ENCODE measurements at places on chromosomes 13 and 19.

DNA sequence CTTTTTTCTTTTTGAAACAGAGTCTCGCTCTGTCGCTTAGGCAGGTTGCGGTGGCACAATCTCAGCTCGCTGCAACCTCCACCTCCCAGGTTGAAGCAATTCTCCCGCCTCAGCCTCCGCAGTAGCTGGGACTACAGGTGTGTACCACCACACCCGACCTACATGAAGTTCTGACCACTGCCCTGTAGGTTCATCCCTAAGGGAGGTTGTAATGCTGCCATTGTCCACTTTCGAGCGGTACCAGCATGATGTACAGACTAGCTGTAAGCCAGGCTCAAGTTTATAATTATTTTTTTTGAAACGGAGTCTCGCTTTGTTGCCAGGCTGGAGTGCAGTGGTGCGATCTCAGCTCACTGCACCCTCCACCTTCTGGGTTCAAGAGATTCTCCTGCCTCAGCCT lies 11.6 kb upstream of the COX7A1 start:
- DNase-seq = no peak

GRCh38 chr19:28862238-28862637 lies 350.7 kb downstream of the UQCRFS1 start:
- DNase-seq = no peak

GRCh38 chr19:31963746-31964145 lies 381.7 kb upstream of the ZNF507 start:
- DNase-seq = no peak

DNA sequence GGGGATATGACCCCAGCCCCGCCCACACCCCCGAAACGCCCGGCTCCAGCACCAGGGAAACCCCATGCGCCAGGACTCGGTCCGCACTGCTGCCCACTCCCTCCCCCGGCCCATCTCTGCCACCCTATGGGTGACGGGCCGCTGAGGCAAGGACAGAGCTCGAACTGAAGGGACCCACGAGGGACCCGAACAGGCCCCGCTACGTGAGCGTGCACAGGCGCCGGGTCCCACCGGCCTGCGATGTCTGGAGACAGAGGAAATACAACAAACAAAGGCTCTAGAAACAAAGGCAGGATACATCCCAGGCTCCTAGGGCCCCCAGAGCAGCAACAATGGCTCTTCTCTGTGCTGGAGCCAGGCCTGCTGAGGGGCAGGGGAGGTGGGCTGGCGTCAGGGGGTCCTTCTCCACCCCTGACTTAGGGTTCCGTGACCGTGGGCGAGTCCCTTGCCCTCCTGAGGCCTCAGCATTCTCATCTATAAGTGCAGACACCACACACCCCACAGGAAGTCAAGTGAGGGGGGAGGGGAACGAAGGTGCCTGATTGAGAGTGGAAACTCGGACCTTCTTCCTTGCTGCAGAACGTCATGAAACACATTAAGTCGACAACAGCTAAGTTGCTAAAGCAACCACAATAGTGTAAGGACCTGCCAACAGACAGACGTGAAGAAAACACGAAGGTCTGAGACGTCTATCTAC lies 3.1 kb downstream of the ABHD17A start:
- DNase-seq = peak; percentile 85

GRCh38 chr19:46704379-46705076 lies 12.4 kb downstream of the PRKD2 start:
- DNase-seq = peak; percentile 76

- peak; percentile 95 for DNase-seq
Measured at GRCh38 chr19:15432629-15433518, 14.1 kb upstream of the AKAP8L start.

GRCh38 chr19:58562122-58563033 lies 4.0 kb upstream of the UBE2M start:
- DNase-seq = peak; percentile 74

GRCh38 chr13:34864671-34865070 lies 77.4 kb upstream of the NBEA start:
- DNase-seq = no peak

- DNase-seq = no peak
Measured at GRCh38 chr13:75360170-75360569, 121.8 kb downstream of the TBC1D4 start.

GRCh38 chr19:5893907-5894703 lies 9.5 kb downstream of the NDUFA11 start:
- no peak for DNase-seq

- DNase-seq = no peak
Measured at GRCh38 chr13:77514336-77514726, 21.2 kb upstream of the SCEL start.
